ENCODE measurements at places on chromosomes 5 and 9.

DNA sequence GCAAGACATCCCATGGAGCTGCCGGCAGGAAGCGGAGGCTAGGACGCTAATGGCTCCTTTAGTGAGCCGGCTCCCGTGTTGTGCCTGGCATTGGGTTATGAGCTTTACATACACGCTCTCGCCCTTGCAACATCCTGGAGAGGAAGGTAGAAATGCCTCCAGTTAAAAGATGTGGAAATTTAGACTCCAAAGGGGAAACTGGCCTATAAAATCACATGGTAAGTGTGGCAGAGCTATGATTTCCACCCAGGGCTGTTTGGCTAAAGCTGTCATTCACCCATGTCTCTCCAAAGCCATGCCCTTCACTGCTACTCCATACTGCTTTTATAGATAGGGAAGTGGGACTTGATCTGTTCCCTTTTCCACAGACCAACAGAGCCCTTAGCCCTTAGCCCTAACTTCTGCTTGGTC, 5.2 kb downstream of the GM2A start:
- no peak for DNase-seq

DNA sequence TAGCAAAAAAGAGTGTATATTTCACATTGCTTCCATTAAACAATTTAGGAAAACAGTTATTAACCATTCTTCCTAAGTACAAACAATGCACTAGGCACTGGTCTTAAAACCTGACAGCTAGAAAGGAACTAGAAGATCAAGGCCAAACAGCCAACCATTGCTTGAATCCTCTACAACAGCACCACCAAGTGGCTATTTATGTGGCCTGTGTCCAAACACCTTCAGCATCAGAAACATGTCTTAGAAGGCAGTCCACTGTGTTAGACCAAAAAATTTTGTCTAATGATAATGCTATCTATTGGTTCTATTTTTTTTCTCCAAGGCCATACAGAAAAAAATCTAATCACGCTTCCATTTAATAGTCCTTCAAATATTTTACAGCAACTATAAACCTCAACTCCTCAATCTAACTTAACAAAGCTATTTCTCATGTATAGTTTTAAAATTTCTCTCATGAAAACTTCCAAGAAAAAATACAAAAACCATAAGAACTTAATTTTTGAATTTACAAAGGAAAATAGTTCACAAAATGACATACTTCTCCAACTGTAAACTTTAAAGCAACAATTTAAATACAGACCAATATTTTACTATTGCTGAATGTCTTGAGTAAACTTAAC, 36.1 kb downstream of the CAAP1 start:
- DNase-seq: peak; percentile 56

- no peak for DNase-seq
Observed at GRCh38 chr5:72476721-72477120, 30.5 kb downstream of the ZNF366 start.

DNA sequence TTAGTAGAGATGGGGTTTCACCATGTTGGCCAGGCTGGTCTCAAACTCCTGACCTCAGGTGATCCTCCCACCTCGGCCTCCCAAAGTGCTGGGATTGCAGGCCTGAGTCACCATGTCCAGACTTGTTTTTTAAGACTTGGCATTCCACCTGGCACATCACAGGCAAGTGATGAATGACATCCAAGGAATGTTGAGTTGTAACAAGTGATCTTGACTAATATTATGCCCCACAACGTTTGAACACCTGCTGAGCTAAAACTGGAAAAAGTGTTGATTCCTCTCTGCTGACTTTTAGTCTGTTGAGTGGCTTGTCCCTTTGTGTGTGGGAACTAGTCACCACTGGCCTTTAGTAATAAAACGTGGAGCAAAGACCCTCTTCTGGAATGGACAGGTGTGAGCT, 54.6 kb downstream of the SUB1 start:
- no peak for DNase-seq

DNA sequence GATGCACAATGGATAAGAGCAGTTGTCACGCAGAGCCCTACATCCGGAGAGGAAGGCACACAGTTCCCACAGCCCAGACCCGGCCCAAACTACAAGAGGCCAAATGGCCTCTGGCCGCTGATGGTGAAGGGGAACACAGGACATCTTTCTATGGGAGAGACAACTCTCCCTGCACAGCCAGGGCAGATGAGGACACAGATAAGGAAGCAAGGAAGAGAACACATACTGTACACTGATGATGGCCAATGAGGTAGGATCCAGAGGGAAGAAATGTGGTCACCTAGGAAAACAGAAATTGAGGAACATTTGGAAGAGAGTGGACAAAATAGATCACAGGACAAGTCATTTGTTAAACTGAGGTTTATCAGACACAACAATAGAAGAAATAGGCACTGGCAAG, 28.4 kb upstream of the SMIM32 start:
- no peak for DNase-seq

DNA sequence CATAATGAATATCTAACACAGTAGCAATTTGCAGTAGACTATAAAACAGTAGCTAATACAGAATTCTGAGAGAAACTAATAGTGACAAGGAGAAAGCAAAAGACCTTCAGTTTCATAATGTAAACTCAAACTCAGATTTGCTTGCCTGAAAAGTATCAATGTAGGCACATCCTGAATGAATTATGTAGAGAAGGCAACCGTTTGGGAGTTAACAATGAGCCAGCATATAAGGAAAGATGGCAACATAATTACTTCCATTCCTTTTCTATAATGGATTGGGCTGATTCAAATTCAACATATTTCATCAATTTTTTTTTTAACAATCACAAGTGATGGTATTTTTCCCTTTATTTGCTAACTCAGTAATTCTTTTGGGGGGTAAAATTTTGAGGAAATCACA, 261.6 kb downstream of the SEMA5A start:
- DNase-seq: no peak

GRCh38 chr9:121754655-121755436, 103.4 kb downstream of the DAB2IP start:
- DNase-seq: no peak

GRCh38 chr9:134496413-134497282, 145.0 kb upstream of the COL5A1 start:
- DNase-seq: no peak

- DNase-seq: no peak
Observed at GRCh38 chr5:108696951-108697715, 50.6 kb upstream of the FER start.

- DNase-seq: no peak
Observed at GRCh38 chr9:107635101-107635802, 145.7 kb upstream of the KLF4 start.

- no peak for DNase-seq
Observed at GRCh38 chr5:2201421-2201820, 318.7 kb upstream of the IRX4 start.

DNA sequence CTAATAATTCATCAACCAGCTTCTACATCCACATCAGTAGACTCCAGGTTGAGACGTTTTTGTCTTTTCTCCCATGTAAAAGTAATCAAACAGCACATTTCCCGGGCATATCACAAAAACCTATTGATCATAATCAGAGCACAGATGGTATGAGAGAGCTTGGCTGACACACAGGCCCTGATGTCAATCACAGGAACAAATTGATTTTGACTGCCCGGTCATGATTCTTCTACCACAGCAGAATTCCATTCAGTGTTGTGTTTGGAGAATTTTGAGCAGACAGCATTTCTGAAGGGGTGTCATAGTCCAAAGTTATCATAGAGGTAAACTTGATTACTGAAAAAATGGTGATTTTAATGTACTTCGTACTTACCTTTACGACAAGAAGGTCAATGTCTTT, 351.1 kb downstream of the ZSWIM6 start:
- no peak for DNase-seq

- DNase-seq: no peak
Observed at GRCh38 chr9:14303100-14303499, 10.8 kb downstream of the NFIB start.

- DNase-seq: no peak
Observed at GRCh38 chr5:108798513-108799265, 51.0 kb downstream of the FER start.

DNA sequence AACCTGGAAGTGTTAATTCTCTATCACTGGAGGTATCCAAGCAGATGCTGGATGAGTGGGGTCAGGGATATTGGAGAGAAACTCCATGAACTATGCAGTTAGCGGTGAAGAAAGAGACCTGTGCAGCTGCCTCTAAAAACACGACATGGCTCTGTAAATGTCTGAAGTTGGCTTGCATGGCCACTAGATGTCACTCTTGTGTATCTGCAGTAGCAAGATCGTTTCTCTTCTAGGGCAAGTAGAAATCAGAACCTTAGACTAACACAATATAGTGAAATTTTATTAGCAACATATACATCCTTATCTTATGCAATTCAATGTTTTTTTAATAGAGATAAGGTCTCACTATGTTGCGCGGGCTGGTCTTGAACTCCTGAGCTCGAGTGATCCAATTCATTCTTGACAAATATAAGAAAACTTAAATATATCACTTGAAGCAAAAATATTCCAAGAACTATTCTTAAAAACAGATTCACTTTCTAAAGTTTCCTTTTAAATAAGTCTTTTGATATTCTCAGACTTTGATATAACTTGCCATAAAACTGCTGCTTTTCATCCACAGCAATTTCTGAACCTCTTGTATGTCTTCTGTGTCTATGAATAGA, 2.9 kb downstream of the OR2S2 start:
- DNase-seq: peak; percentile 68

DNA sequence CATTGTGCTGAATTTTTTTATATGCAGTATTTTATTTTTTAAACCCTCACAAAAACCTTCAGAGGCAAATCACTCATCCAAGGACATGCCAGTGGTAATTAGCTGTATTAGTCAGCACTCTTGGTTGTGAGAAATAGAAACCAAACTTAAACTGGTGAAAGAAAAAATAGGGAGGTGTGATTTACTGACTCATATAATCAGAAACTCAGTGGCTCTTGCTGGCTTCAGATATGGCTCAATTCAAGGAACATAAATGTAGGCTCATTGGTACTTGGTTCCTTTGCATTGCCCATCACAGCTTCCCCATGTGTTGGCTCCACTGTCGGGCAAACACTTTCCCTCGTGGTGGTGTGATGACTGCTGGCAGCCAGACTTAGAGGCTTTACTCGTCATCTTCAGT, 497.2 kb downstream of the MAT2B start:
- peak; percentile 44 for DNase-seq

DNA sequence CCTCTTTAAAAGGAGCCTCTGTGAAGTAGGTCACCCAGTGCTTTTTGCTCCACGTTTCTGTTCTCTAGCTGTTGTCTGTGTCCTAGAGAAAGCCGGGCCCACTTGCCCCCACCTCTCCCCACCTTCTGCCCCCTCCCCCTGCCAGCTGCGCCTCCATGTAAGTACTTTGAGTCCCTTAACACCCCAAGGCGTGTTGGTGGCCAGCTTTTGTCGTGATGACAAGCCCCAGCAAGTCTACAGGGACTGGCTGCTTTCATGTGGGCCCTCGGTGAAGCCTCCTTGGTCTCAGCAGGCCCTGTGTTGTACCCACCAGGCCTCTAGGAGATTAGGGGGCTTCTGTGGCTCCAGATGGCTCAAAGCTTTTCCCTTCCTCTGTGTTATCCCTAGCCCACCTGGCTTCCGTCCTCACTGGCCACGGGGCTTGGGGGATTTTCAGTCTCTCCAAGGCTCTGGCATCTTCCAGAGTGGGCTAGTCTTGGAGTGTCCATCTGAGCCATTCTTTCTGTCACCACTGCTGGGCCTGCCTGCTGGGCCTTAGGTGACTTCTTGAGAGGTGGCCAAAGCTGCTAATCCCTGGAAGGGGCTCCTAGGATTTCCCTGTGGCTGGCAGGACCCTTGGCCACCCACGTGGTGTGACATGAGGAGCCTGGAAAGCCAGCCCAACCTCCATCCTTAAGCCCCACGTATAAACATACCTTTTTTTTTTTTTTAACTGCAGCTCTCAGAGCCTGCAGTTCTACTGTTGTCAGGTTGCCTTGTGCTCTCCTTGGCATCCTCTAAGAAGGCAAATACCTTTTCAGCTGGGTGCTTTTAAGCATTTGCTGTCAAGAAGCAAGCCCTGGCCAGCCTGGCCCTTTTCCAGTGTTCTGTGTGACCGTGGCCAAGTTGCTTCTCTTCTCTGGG, 1.1 kb upstream of the NDST1 start:
- peak; percentile 63 for DNase-seq

- no peak for DNase-seq
Observed at GRCh38 chr9:90909225-90909624, 107.6 kb downstream of the SYK start.

- DNase-seq: no peak
Observed at GRCh38 chr9:113409883-113410206, 630 bp downstream of the POLE3 start.

All from retina (tissue), 1 donor.